ENCODE measurements at places on chromosomes 12 and 14.

- DNase-seq: no peak
These were observed 84.5 kb upstream of the AMN1 start for GRCh38 chr12:31813305-31813704.

- no peak for DNase-seq
These were observed 499 bp upstream of the PRKAG1 start for GRCh38 chr12:49019120-49019430.

- DNase-seq: no peak
These were observed 152.0 kb upstream of the DYRK2 start for GRCh38 chr12:67496581-67496980.

- no peak for DNase-seq
These were observed 70.6 kb upstream of the CCND2 start for GRCh38 chr12:4202918-4203317.

- no peak for DNase-seq
These were observed 185.2 kb downstream of the CRADD start for GRCh38 chr12:93862424-93862823.

GRCh38 chr12:113766879-113767878 lies 198.9 kb downstream of the RBM19 start:
- no peak for DNase-seq

- no peak for DNase-seq
These were observed 70.0 kb downstream of the EPS8 start for GRCh38 chr12:15719230-15719629.

- DNase-seq: no peak
These were observed 51.8 kb upstream of the HIF1A start for GRCh38 chr14:61643555-61643954.

GRCh38 chr12:124422570-124423523 lies 128.0 kb downstream of the RFLNA start:
- DNase-seq: peak; percentile 45

Measured in NCI-H1694 (cell line).